ENCODE measurements at places on chromosomes 4 and X.

DNA sequence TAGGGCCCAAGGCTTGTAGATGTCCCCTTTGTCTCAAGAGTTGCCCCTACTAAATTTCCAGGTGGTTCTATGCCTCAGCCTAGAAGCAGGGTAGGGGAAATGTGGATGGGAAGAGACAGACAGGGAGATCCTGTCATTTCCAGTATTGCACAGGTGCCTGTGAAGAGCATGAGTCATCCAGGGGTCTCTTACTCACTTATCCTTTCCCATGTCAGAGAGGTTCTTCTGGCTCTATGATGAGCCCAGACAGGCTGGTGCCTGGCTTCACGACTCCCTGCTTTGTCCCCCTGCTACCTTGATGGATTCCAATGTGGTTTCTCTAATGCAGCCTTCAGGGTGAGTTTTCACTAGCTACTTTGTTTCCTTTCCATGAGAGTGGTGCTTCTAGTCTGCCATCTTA lies 35.2 kb upstream of the DDX60 start:
- no peak for DNase-seq

DNA sequence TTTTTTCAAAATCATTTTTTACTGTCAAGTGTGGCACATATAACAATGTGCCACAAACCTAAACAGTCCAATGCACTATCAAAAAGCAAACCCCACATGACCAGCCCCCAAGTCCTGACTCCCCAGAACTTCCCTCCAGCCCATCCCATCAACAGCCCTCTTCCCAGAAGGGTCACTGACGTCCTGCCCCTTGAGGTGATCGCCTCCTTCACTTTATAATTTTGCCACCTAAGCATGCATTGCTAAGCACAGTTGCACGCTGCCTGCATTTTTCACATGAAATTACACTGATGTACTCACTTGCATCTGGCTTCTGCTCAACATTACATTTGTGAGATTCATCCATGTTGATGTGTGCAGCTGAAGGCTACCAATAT lies 42.5 kb downstream of the HTRA3 start:
- no peak for DNase-seq

DNA sequence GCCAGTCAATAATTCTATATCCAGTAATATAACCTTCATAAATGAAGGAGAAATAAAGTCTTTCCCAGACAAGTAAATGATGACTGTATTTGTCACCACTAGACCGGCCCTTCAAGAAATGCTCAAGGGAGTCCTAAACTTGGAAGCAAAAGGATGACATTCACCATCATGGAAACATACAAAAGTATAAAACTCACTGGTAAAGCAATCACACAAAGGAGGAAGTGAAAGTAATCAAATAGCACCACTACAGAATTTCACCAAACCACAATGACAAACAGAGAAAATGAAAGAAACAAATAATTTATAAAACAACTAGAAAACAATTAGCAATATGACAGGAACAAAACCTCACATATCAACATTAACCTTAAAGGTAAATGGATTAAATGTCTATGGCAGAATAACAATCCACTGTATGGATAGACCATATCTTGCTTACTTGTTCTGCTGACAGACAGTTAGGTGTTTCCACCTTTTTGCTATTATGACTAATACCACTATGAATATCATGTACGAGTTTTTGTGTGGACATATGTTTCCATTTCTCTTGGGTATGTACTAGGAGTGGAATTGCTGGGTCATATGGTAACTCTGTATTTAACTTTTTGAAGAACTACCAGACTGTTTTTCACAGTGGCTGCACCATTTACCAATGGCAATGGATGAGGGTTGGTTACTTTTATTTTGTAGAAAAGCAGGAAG lies 44.9 kb downstream of the NAT8L start:
- no peak for DNase-seq

DNA sequence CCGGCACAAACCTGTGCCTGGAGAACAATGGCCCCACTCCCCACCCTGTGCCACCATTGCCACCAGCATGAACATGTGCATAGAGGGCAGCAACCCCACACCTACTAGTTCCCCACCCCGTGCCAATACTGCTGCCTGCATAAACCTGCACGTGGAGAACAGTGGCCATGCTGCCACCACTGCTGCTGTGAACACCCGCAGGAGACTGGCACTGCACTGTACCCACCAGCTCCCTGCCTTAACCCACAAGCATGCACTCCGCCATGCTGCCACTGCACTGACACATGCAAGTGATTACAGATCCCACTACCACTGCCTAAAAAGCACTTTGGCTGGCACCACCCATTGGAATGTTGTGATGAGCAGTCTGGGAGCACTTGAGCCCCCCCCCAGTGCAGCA lies 77.3 kb downstream of the NAA11 start:
- DNase-seq, result no peak

DNA sequence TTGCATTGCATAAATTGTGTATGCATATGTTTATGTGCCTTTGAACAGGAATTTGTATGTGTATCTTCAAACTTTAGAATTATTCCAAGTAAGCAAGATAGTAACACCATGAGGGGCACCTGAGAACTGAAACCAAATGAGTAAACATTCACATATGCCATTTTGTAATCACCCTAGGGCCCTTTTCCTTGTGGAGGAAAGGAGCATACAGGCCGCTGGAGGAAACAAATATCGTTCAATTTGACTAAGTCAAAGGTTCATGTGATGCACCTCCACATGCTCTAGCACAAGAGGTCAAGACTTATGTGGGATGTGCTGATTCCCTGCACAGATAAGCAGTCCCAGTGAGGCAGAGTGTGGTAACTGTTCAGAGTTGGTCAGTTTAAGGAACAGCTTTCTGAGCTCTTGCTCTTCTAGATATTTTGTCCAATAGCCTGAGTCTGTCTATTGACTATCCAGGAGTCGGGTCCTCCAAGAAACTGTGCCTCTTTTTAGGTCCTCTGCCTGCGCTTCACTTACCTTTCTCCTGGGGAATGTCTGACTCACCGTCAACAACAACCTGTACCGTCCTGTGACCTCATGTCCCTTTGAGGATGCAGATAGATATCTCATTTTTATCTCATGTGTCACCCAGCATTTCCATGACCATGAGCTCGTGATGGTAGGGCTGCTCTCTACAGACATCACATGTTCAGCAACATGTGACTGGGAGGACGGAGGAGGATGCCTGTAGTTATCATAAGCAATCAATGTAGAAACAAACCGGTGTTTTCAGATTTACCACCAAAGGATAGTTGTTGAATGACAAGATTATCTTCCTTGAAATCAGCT lies 196.9 kb downstream of the NWD2 start:
- DNase-seq, result no peak

- DNase-seq, result no peak
These were observed 11.4 kb upstream of the MCUB start for GRCh38 chr4:109548655-109549054.

- no peak for DNase-seq
These were observed 728 bp upstream of the IL13RA2 start for GRCh38 chrX:115018040-115018647.

DNA sequence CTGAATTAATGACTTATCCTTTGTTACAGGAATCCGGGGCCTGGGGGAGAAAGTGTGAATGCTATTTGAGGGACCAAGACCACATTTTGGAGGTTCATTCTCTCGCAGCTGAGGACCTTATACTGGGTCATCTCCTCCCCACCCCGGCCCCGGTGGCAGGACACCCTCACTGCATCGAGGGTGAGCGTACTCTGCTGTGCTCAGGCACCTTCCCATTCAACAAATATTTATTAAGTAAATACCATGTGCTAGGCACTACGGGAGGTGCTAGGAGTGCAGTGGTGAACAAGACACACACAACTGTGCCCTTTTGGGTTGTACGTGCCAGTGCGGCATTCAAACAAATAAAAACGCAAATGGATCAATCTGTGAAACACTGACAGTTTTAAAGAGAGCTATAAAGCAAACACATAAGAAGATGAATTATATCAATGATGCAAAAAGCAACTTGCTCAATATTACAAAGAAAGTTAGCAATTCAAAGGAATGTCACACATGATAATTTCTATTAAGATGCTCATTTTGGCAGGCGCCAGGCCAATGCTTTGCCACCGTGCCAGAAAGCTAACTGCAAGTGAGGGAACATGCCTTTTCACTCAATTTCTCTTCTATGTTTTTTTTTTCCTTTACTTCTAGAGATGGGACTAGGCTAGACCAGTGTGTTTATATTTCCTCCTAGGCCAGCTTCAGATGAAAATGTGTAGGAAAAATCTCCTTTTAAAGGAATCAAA lies 24.6 kb downstream of the ADGRG2 start:
- DNase-seq, result no peak

- DNase-seq, result no peak
These were observed 114.9 kb upstream of the FAM9B start for GRCh38 chrX:9148615-9149399.

DNA sequence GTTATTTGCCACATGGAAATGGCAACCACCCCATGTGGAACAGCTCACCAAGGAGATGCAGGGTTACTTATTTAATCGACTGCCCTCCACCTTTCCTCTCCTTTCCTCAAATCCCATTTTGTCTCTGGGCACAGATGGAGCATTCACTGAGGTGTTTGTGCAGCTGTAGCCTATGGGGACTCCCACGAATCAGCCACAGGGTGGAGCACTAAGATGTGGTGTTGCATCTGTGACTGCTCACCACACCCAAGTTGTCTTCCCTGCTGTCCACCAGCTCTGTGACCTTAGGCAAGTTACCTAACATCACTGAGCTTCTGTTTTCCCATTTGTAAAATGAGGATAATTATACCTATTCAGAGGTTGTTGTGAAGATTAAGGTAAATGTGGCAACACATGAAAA lies 252.4 kb upstream of the CPEB2 start:
- no peak for DNase-seq

DNA sequence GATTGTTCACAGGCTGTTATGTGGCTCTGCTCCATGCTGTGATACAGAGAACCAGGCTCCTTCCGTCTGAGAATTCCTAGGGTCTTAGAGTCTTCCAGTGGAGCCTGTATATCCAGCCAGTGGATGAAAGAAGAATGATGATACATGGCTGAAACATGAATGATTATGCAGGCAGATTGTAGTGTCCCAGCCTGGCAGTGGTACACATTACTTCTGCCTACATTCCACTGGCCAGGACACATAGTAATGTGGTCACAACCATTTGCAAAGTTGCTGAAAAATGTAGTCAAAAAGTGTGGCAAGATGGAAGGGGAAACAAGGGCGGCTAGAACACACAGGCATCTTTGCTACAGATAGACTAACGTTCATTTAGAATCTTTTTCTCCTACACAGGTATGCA lies 4.5 kb upstream of the GBA3 start:
- no peak for DNase-seq

GRCh38 chr4:77127215-77127614 lies 29.8 kb upstream of the CCNG2 start:
- no peak for DNase-seq

Measured in activated gamma-delta T cell (primary cell).